SJSA1 (cell line): ENCODE measurements at places on chromosomes 11 and 22.

DNA sequence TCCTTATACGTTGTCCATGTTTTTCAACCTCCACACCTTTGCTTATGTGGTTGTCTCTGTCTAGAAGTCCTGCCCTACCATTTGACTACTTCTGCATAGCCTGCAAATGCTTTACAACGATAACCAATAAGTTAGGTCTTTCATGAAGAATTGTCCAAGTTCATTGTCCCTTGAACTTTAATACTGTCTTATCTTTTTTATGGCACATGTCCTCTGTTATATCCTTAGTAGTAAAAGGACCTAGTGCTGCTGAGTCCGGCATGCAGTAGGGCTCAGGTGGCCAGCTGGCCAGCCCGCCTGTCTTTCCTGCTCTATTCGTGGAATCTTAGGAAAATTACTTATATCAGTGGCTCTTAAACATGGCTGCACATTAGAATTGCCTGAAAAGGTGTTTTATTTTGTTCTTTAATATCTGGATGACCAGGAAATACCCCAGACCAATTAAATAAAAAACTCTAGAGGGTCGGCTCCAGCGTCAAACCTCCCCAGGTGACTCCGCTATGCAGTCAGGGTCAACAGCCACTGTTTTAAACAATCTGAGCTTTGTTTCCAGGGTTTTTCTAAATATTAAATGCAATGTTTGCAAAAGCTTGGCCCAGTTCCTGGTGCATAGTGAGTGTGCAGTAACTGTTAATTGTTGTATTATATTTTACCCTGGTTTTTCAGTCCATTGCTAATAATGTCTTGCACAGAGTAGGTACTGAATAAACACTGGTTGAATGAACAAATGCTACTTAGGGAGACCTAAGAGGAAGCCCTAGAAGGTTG lies 64.6 kb upstream of the SESN3 start:
- H3K4me3 ChIP-seq: no peak overlapping the region
- no peaks in the 10 kb centered on the region for H3K36me3 ChIP-seq
- DNase-seq: no peak

- no peak overlapping the region for H3K27ac ChIP-seq
- H3K4me1 ChIP-seq: peaks cover 18% of the 10 kb centered on the region
- H3K27me3 ChIP-seq: no peaks in the 10 kb centered on the region
- no peak for DNase-seq
These were observed 103.8 kb downstream of the STIM1 start for GRCh38 chr11:3959015-3959902.

GRCh38 chr22:43509337-43509736 lies 97.5 kb downstream of the MPPED1 start:
- no peaks in the 10 kb centered on the region for H3K36me3 ChIP-seq
- no peak for DNase-seq
- no peak overlapping the region for H3K27ac ChIP-seq
- no peaks in the 10 kb centered on the region for H3K27me3 ChIP-seq
- H3K4me3 ChIP-seq: no peak overlapping the region
- no peaks in the 10 kb centered on the region for H3K4me1 ChIP-seq

GRCh38 chr11:76736266-76736665 lies 46.9 kb upstream of the TSKU start:
- DNase-seq: no peak
- no peak overlapping the region for H3K4me3 ChIP-seq
- H3K4me1 ChIP-seq: no peaks in the 10 kb centered on the region
- H3K27ac ChIP-seq: no peak overlapping the region
- no peaks in the 10 kb centered on the region for H3K27me3 ChIP-seq

DNA sequence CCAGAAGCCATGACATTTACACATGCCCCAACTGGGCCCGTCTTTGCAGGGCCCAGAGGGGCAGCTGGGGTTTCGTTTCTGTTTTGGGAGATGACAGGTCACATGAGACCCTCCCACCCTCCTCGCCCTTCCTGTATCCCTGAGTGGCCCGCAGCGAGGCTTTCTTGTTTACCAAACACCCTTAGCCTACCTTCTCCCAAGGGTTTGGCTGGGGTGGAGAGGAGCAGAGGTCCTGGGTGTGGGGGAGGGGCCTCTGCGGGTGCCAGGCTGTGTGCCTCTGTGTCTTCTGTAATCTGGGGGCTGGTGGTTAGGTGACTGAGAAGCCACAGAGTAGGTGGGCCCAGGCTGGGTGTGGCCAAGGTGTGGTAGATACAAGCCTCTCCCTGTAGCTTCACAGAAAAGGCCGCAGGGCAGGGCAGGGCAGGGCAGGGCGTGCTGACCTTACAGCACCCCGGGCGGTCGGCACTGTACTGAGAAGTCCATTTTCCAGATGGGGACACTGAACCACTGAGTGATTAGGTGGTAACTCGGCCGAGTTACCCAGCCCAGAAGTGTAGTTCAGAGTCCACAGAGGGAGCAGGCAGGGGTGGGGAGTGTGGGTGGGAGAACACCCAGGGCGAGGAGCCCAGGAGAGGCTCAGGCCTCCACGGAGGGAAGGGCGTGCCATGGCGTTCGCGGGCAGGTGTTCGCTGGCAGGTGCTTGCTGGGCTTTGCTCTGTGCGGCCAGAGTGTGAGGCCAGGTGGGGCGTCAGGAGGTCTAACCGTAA lies 8.7 kb downstream of the PRR5 start:
- H3K27ac ChIP-seq: no peak overlapping the region
- no peak overlapping the region for H3K4me3 ChIP-seq
- no peaks in the 10 kb centered on the region for H3K27me3 ChIP-seq
- no peaks in the 10 kb centered on the region for H3K36me3 ChIP-seq

DNA sequence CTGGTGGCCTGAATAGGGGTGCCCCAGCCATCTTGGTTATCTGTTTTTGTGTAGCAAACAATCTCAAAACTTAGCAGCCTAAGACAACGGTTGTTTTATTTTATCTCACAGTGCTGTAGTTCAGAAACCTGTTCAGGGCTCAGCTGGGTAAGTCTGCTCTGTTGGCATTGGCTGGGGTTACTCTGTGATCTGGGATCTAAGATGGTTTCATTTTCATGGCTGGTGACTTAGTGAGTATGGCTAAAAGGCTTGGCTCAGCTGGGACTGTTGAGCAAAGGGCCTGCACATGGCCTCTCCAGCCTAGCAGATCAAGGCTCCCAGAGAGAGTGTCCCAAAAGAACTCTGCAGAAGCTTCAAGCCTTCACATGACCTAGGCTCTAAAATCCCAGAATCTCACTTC lies 60.8 kb upstream of the POU2AF1 start:
- H3K27me3 ChIP-seq: no peaks in the 10 kb centered on the region
- H3K36me3 ChIP-seq: no peaks in the 10 kb centered on the region
- peaks cover 15% of the 10 kb centered on the region for H3K4me1 ChIP-seq
- no peak overlapping the region for H3K4me3 ChIP-seq

DNA sequence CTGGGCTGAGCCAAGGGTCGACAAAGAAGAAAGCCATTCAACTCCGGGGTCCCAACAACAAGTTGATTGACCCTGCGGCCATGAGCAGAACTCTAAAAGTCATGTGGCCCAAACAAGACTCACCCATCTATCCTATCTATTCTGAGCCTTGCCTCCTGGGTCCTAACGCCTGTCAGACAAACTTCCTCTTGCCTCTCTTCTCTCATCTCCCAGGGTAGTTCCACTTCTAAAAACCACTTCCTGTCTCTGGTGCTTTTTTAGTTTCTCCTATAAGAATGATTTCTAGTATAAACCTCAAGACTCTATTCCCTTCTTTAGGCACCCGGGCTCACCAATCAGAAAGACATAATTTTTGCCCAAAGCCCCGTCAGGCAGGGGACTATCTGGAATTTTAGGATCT lies 530.2 kb downstream of the DLG2 start:
- no peaks in the 10 kb centered on the region for H3K4me1 ChIP-seq
- no peaks in the 10 kb centered on the region for H3K27me3 ChIP-seq
- no peaks in the 10 kb centered on the region for H3K36me3 ChIP-seq

GRCh38 chr11:78647266-78647915 lies 72.7 kb upstream of the NARS2 start:
- no peaks in the 10 kb centered on the region; the same call in 1 of the 2 replicates for H3K4me1 ChIP-seq
- DNase-seq: no peak
- H3K27me3 ChIP-seq: no peaks in the 10 kb centered on the region
- H3K4me3 ChIP-seq: no peak overlapping the region
- no peaks in the 10 kb centered on the region for H3K36me3 ChIP-seq
- H3K27ac ChIP-seq: no peak overlapping the region
